ENCODE measurements at places on chromosomes 5 and 9.

DNA sequence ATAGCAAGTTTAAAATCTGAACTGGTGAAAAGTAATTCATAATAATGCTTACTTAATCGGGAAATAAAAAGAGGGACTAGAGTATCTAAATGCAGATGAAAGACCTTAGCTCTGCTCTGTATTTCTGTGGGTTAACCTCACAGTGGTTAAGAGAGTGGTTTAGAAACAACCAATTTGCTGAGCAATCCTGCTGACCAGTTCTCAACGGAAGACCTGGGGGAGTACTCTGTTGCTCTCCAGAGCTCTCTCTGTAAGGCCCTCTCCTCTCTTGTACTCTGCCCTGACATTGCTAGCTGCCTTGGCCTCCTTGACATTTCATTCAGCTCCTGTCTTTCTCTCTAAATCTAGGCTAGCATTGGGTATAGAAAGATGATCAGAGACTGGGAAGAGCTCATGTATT lies 1186.6 kb upstream of the SEMA6A start:
- no peak for DNase-seq

- DNase-seq = no peak
Measured at GRCh38 chr9:106678273-106678672, 184.7 kb upstream of the ZNF462 start.

DNA sequence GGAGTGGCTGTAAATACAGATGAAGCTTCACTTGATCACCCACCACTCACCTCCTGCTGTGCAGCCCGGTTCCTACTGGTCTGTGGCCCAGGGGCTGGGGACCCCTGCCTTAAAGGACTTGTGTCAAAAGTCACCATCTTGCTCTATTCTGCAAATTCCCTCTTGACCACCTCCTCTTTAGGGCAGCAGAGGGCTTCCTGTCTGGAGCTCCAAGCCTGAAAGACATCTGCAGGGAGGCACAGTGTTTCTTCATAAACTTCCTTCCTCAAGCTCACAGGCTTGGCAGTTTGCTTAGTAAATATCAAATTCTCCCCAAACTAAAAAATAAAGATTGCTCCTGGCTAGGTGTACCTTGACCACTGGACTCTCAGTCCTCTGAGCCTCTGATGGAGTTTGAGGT lies 104.4 kb downstream of the FRMD3 start:
- DNase-seq = no peak

DNA sequence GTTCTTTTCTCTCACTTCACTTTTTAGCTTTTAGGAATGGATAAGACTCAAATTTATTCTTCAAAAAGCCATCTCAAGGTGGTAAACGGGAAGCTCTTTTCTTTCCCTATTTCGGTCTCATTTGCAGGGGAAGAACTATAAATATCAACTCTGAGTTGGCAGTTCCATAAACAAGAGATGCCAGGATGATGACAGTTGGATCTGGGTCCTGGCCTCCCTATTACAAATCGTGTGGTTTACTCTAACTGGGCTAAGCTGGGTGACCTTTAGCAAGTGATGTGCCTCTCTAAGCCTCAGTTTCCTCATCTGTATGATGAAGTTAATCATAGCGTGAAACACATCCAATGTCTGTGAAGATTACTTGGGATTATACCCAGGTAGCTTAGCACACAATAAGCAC lies 44.2 kb downstream of the TLE4 start:
- no peak for DNase-seq

All from activated CD4-positive, alpha-beta T cell treated with anti-CD3 and anti-CD28 coated beads, Interleukin-2, Interleukin-6, amounts not matched to agents 100 ng/mL and 50 ng/mL, durations not matched to agents 16 hours and 8 hours (primary cell).